NCI-H82 (cell line): ENCODE measurements at places on chromosomes 1 and 21.
A peak's percentile ranks its signal among the peaks of the same experiment; 100 is the strongest.

- DNase-seq: no peak
Measured at GRCh38 chr1:220241072-220241663, 31.1 kb downstream of the RAB3GAP2 start.

DNA sequence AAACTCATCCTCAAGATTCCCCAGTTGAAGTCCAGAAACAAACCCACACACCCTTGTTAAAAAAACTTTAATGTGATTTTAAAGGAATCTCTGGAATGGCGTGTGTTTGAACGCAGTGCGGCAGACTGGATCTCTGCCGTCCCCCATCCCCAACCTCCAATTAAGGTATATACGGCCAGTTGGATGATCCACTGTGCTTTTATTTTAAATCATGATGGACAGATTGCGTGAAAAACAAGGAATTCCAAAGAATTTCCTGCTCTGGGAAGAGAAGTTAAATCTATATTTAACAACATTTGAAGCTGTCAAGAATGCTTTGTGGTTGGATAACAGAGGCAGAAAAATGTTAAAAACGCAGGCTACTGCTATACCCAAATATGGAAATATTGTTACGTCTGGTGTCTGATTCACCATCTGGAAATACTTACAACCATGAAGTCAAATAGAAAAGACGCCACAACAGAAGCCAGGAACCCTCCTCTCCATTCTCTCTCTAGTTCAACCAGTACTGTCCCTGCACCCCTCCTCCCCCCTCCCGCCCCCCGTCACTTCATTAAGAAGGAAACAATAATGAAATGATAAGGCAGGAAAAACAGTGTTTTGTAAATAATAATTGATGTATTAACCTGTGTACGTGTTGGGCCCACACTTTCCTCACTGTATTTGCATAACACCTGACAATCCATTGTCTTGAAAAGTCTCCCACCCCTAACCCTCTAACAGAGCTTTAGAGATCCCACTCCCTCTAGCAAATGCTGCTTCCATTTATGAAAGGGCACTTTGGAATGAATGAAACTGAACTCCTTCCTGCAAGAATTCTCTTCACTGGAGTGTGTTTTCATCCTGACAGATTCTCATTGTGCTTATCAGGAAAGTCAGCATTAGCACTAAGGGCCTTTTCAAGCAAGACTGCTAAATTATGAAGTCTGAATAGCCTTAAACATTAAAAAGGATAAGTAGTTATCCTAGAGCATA lies 2.0 kb upstream of the CCN1 start:
- DNase-seq: no peak

DNA sequence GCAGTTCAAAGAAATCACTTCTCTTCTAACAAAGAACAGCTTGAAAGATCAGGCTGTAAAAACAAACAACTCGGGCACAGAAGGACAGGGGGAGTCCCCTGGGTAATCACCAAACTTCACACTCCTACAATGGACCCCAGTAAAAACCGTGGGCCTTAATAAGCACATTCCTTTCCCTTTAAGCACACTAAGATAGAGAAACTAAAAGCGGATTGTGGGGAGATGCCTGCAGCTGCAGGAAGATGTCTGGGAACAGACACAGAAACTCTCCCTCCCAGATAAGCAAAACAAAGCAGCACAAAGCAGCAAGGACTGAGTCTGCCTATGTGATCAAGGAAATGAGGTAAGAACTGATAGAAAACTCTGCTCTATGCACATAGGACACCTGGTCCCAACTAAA lies 37.6 kb upstream of the CTBS start:
- DNase-seq: no peak

GRCh38 chr1:93999840-94000415 lies 90.7 kb upstream of the GCLM start:
- DNase-seq: peak; percentile 35

DNA sequence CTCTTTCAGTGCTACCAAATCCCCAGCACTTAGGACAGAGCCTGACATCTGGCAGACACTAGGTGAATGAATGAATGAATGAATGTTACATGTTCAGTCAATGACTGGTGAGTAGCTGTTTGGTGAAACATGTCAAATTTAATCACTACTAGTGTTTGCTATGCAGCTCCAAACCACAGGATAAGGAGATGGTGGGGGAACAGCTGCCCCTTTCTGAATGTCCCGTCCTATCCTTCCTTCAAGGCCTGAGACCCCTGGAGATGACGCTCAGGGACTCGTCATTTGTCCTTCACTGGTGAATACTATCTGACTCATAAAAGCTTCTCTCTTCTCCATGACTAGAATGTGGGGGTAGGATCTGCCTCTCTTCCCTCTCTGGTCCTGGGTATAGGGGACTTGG lies 175.4 kb downstream of the HIVEP3 start:
- DNase-seq: no peak

- DNase-seq: peak; percentile 21
Measured at GRCh38 chr21:33870768-33871167, 44.8 kb downstream of the ATP5PO start.
